ENCODE measurements at places on chromosomes 2 and 18.

- DNase-seq: no peak
These were observed 934 bp downstream of the ZNF804A start for GRCh38 chr2:184599054-184599871.

DNA sequence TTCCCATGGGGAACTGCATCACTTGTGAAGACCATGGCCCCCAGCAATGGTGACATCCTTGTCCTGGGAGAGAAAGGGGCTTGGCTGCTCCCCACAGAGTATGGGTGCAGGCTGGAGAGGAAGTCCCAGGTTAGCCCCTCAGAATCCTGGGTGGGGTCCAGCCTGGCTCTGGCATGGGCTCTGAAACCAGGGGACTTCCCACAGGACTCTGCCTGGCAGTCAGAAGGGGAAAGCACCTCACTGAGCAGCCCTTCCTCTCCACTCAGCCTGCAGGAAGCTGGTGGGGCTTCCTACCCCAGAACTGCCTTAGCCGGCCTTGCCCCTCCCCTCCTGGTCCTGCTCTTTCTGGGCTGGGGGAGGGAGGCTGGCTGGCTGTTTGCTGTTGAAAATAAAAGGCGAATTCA, 3.7 kb downstream of the NEURL3 start:
- no peak for DNase-seq

DNA sequence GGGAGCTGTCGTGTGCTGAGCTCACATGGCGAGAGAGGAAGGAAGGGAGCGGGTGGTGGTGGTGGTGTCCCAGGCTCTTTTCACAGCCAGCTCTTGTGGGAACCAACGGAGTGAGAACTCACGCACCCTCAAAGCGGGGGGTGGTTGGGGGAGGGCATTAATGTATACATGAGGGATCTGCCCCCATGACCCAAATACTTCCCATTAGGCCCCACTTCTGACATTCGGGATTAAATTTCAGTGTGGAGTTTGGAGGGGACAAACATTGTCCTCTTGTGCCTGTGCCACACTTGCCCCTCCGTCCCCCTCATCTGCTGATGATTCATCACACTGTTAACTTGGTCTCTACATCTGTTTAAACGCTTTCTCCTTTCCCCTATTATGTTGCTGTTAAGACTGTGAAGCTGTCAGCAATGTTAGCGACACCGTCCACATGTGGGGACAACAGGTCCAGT, 22.5 kb downstream of the INPP4A start:
- no peak for DNase-seq

- DNase-seq: no peak
These were observed 294.9 kb upstream of the ATP5MC3 start for GRCh38 chr2:175476374-175476773.

DNA sequence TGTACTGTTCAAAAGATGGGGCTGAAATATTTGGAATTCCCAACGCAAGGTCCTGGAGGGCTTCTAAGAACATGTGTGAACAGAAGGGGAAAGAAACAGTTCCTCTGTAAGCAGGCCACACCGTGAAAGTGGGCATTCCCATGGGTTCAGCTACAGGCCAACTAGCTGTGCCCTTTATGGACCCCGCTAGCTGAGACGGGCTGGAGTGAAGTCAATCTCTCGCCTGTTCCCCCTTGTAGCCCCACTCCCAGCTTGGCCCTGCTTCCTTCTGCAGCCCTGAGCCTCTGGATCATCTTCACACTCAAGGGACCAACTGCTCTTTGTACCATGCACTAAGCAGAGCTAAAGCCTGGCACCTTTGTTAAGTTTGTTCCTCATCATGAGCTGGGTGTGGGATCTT, 55.4 kb downstream of the POLR1A start:
- no peak for DNase-seq

GRCh38 chr2:168961450-168962229, 60.5 kb downstream of the G6PC2 start:
- no peak for DNase-seq

GRCh38 chr2:199485732-199486335, 28.1 kb upstream of the SATB2 start:
- DNase-seq: no peak

DNA sequence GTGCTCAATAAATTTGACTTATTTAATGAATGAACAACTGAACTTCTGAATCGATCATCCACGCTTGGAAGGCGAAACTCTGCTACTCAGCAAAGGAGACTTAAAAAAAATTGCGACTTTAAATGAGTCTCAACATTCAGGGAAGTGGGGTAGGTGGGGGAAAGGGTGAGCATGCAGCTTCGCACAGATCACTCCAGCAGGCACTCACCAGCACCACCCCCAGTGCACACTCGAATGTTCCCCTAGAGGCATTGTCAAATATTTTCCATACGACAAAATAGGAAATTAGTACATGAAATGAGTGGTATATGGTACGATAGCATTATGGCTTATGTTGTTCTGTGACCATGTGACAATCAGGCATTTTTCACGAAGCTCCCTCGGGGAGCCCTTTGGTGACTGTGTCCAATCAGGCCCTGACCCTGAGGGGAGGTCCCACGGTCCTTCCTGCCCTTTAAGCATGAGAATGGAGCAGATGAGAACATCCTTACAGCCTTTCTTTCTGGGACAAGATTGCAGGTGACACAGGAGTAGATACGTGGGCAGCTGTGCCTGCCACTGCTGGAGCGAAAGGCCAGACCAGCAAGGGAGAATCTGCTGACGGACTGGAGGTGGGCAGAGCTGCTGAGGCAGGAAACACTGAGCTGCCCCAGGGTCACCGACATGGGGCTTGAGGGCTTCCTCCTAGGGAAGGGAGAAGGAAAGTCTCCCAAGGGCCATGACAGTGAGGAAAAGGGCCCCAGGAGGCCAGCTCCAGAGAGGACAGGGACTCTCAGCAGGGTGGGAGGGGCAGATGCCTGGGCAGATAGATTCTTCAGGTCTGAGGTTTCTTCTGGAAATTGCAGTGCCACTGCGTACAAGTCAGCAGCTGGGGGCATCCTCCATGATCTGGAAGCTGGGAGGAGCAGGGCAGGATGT, 101.3 kb upstream of the ID2 start:
- DNase-seq: no peak

GRCh38 chr18:57697426-57697825, 75.8 kb upstream of the NARS1 start:
- DNase-seq: no peak

DNA sequence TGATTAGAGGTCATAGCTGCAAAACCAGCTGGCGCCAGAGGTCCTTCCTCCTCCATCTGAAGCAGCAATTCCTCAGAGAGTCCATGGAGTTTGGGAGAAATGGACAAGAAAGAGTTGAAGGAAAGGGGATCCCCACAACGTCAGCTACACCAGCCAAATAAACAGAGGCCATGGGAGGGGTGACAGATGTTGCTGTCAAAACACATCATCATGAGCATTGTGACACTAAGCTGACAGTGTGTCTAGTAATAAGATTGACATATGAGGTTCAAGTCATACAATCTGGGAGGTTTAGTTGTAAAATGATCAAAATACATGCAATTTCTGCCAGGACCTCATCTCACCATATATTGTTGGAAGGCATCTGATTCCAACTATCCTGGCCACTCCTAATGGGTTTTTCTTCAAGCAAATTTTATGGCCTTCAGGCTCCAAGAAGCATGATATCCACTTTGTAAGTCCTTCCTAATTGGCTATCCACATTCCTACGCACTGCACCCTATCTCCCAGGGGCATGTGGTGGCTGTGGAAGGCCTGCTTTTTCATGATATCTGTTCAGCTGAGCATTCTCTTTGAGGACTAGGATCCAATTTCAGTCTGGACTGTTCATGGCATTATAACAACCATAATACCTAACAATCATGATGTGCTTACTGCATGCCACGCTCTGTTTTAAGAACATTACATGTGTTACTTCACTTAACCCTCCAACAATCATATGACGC, 335.0 kb upstream of the ID2 start:
- DNase-seq: no peak

GRCh38 chr2:238421695-238422035, 5.1 kb upstream of the ASB1 start:
- DNase-seq: no peak

DNA sequence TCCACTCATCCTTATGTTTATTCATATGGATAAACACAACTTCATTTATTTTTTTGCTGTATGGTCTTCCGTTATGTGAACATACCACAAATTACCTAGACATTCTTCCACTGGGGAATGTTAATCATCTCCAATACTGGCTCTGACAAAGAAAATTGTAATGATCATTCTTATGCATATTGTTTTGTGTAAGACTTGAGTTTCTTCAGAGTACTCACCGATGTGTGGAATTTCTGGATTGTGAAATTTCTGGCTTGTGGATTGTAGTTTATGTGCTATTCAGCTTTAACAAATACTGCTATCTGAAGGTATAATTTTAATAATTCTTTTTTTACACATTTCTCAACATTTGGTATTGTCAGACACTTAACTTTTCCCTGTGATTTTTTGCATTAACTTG, 212.2 kb upstream of the THUMPD2 start:
- no peak for DNase-seq

DNA sequence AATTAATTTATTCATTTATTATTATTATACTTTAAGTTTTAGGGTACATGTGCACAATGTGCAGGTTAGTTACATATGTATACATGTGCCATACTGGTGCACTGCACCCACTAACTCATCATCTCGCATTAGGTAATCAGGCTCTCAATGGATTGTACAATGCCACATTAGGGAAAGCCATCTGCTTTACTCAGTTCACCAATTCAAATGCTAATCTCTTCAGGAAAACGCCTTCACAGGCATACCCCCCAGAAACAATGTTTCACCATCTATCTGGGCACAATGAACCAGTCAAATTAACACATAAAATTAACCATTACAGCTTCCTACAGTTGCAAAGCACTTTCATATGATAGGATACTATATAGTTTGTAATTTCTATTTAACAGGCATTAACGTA, 84.8 kb upstream of the DNAJC10 start:
- DNase-seq: no peak

GRCh38 chr2:87403893-87404175, 344.1 kb upstream of the PLGLB2 start:
- DNase-seq: no peak

DNA sequence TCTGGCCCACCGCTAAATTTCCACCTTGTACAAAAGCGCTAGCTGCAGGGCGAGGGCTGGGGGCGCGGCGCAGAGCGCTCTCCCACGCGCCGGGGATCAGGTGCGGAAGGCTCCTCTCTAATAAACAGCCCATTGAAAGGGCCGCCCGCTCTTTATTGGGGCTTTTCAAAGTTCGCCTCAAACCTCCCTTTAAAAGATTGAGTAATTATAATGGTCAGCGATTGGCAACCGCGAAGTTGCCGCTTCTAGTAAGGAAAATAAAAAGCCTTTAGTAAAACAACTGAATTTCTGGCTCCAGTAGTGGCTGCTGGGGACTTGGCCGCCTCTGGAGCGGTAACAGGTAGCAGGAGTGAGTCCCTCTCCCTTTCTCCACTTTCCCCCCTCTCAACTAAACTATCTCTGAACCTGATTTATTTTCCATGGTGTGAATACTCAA, 755 bp downstream of the NEUROD1 start:
- no peak for DNase-seq

- DNase-seq: no peak
These were observed 41.4 kb upstream of the CYBRD1 start for GRCh38 chr2:171480908-171481307.

GRCh38 chr18:6569813-6570212, 155.1 kb upstream of the L3MBTL4 start:
- DNase-seq: no peak

DNA sequence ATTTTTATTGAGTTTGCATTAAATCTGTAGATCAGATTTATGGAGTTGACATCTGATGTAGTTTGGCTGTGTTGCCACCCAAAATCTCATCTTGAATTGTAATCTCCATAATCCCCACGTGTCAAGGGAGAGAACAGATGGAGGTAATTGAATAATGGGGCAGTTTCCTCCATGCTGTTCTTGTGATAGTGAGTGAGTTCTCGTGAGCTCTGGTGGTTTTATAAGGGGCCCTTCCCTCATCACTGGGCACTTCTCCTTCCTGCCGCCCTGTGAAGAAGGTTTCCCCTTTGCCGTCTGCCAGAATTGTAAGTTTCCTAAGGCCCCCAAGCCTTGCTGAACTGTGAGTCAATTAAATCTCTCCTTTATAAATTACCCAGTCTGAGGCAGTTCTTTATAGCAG, 32.2 kb downstream of the ZC3H15 start:
- DNase-seq: no peak

Data from stimulated activated CD8-positive, alpha-beta memory T cell treated with anti-CD3 and anti-CD28 coated beads, Interleukin-15, amount 100 ng/mL, for 4 hours (primary cell).